ENCODE measurements at places on chromosomes 11 and 22. TPM values are rescaled to one million over a fixed set of nuclear protein-coding genes. Genes with fewer than 3 reads are reported as not detected.

ARHGAP8 gene
- not detected for total RNA-seq

DNA sequence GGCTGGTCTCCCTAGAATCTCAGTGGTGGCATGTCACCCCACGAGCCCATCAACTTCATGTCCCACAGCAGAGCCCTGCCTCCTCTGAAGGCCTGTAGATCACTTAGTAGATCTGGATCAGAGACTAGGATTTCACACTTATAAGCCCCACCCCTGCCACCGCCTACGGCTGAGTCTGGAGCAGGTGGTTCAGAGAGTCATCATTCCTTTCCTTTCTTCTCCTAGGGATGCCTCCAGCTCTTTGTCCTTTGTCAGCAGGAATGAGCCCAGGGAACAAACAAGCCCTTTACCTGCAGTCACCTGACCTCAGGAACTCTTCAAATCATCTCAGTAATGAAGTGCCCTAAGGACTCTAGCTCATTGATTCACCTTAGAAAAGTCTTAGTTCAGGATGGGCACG is 37.8 kb downstream of the SCGB1A1 start:
- DNase-seq, result no peak

AIFM3 gene
- 0.56 TPM for total RNA-seq

DNA sequence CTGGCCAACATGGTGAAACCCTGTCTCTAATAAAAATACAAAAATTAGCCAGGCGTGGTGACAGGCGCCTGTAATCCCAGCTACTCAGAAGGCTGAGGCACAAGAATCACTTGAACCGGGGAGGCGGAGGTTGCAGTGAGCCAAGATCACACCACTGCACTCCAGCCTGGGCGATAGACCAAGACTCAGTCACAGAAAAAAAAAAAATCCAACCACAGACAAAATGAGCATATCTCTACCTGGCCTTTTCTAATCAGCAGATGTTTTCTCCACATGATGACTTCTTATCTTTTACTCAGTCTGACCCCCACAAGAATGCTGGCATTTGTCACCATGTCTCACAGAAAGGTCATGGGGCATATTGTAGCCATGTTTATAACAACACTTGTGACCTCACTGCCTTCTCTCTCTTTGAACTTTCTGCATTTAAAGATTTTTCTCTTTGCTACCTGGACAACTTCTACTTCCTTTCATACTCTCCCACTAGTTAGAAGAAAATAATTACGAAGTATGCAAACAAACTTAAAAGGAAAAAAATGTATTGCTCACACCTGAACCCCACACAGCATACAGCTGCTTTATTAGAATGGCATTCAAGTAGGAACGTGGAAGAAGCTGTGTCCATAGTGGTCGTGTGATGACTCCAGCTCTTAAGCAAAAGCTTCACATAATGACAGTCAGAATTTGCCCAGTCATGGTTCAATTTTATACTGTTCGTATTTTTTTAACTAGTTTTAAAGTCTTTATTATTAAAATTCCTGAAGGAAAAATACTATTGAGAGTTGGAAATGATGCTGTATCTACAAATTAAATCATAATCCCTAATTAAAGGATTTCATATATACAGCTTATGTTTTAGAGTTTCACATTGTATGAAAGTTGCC is 65.4 kb downstream of the ZC3H12C start:
- no peak for DNase-seq

GDPD4 gene
- not detected for total RNA-seq

DNA sequence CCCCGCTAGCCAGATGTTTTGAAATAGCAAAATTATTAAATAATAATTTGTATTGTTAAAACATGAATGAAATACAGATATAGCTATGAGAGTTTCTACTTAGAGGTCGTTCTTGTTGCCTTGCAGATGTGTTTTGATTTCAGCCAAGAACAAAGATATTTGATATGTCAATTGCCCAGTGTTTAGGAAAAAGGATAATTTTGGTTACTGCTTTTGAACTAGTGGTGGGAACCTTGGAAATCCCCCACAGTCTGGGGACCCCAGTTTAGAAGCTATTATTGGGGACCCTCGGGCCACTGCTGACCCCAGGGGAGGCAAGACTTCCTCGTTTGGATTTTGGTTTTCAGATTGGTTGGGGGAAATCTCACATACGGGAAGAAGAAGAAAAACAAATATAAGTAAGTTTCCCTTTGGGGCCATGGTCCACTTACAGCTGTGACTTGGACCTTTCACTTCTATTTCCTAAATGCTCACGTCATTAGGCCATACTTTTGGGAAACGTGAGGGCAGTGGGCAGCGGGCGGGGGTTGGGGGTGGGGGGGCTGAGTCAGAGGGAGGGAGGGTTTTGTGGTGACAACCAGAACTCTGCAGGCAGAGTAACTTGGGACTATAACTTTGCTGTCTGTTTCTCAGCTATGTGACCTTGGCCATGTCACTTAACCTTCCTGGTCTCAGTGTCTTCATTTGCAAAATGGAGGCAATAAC is 37.0 kb downstream of the LDLRAD3 start:
- DNase-seq, result no peak

DNA sequence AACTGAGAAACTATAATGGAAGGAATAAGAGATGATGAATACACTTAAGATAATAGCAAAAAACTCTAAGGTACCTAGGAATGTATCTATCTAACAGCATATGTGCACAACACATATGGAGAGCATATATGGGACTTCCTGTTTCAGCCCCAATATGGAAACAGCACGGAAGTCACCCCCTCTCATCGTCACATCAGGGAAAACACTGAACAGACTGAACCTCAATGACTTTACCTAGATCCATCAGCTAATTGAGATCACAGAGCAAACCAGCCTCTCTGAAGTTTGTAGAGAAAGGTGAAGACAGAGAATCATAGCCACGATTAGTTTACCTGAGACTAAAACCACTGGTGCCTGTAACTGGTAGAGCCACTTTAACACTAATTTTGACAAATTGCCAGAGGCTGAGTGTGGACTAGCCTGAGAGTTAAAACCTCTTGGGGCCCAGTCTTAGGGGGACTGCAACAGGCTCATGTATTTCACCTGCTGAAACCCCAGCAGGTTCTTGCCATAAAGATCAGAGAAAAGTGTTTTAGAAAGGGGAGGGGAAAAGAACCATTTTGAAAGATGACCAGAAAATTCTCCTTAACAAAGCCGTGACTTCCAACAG is 722.6 kb downstream of the TBC1D22A start:
- no peak for DNase-seq

GRCh38 chr11:44690651-44691050 is 36.1 kb upstream of the TSPAN18 start:
- no peak for DNase-seq

- DNase-seq, result no peak
Observed at GRCh38 chr11:128610721-128611617, 23.6 kb upstream of the ETS1 start.

DGCR2 gene
- total RNA-seq, result 26.5 TPM

GRCh38 chr11:10257478-10257877 is 36.5 kb downstream of the SBF2 start:
- no peak for DNase-seq

OR51I1 gene
- not detected for total RNA-seq

DNA sequence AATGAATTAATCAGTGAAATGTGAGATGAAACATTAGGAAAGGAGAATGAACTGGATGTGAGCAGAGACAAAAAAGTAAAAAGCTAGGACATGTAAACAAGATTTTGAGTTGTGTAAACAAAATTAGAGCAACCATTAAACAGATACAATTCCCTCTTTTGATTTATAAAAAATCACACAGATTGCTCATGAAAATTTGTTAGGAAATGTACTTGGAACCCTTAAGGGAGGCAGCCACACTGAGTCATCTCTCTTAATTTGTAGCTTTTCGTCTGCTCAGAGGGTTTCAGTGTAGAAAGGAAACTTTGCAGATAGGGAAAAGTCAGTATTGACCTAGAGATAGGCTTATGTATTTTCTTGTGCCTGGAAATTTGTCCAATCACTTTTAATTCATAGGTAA is 49.6 kb upstream of the ME3 start:
- DNase-seq, result no peak

DNA sequence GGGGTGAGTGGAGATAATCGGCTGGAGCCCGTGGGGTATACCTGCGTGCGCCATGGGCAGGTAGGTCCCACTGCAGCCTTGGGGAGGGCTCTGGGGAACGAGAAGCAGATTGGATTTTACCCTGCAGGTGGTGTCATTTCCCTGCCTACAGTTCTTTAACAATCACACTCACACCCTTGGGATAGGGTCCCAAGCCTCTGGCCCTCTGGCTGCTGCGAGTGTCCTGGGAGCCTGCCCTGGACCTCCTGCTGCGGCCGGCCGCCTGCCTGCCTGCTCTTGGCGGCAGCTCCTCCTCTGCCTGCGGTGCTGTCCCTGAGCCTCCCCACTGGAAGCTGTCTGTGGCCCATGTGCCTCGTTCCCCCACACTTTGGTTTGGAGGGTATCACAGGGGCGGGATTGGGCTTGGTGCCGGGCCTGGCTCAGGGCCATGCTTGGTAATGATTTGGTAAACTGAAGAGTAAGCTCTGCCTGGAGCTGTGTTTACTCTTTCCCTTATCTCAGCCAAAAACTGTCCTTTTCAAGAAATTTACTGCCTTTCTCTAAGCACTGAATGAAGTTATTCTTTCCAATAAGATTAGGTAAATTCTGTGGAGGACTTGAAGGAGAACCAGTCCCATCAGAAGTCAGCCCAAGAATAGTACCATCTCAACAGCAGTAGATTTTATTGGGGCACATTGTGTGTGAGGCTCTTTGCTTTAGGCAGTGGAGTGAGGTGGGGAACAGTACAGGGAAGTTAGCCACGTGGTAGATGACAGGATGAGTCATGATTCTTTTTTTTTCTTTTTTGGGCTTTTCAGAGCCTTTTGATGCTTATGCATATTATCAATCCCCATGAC is 53.7 kb downstream of the TBC1D22A start:
- peak; percentile 96 for DNase-seq

CYP2D6 gene
- 2.7 TPM for total RNA-seq

DNA sequence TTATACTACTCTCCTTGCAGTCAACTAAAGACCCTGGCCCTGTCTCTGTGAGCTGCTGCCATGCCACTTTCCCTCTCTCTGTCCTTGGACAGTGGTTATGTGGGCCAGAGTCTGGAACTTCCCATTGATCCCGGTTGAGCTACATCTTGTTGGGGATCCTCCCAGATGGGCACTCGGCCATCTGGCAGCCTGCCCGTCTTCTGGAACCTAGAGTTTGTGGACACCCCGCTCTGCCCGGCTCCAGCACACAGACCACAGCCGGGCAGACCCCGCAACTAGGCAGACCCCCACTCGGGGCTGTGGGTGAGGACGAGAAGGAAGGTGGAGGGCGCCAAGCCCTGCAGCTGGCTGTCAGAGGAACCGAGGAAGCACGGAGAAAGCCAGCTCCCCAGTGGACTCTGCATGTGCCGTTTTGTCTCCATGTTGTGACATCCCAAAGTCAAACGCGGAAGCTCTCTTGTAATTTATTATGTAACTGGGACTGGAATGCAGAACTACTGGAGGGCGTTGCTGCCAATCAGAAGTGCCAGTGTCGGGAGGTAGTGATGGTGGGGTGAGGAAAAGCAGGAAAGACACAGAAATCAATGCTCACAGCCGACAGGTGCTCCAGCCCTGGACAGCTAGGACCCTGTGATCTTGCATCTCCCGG is 207.7 kb downstream of the CEP164 start:
- no peak for DNase-seq

Data from MG63 (cell line).